MV-4-11 (cell line): ENCODE measurements at places on chromosomes 3 and 15.

- DNase-seq, result no peak
Measured at GRCh38 chr15:68366314-68366713, 65.6 kb downstream of the ITGA11 start.

DNA sequence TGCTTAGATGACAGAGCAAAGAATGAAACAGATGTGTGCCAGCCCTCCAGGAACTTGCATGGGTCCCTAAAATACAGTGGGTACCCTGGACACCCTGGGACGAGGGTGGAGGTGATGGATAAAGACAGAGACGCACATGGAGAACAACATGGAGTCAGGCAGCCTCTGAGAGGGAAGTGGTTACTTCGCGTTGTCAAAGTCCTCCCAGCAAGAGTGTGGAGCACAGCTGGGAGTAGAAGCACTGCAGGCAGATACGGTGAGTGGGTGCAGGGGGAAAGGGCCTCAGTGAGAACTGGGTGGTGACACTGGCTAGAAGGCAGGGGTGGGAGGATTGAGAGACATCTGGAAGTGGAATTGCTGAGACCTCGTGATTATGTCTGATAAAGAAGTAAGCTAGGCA, 70.8 kb upstream of the PRR20G start:
- no peak for DNase-seq

DNA sequence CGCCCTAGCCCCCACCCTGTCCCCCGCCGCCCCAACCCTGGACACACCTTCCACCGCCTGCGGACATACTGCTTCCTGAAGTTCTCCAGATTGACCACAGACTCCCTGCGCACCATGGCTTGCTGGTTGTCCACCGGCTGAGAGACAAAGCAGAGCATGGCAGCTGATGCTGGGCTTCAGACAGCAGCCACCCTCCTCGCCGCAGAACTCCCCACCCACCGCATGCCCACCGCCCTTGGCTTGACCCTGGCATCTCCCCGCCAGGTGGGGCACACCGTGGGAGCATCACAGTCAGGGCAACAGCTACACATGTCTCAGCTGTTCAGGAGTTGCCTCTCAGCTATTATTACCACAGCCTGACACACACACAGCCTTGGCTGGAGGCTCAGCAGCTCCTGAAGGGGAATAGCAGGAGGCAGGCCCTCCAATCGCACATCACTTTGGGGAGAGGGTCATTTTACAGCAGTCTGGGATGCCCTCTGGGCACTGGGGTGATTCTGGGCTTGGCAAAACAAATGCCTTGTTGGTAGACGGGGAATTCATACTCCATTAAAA, 78.4 kb upstream of the HERC1 start:
- DNase-seq, result no peak

- no peak for DNase-seq
Measured at GRCh38 chr15:66833371-66833770, 131.3 kb downstream of the SMAD6 start.

DNA sequence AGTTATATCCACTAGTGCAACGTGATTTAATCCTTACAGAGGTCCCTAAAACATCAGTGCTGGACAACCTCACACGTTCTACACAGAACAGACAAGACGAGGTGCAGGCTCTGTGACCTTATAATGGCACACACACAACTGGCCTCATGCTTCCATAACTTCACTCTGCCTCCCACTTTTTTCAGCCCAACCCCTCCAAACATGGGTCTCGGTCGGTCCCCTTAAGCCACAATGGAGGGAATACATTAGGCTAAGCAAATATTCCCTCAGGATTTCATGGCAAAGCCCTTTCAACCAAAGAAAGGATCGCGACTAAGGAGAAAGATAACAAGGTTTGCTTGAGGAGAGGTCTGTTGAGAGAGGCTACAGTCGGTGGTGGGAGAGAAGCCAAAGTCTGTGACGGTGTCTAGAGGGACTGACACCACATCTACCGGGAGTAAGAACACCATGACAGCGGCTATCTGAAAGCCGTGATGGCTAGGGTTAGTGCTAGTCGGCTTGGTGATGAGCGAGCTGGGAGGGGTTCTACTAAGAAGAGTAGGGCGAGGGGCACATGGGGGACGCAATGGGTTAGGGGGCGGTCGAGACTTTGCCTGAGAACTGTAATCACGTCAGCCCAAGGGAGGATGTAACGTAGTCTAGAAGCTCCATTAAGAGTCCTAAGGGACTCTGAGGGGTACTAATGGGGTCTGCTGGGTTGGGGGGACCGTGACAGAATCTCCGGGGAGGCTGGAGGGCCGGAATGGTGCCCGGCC, 1.0 kb downstream of the MYO9A start:
- no peak for DNase-seq

DNA sequence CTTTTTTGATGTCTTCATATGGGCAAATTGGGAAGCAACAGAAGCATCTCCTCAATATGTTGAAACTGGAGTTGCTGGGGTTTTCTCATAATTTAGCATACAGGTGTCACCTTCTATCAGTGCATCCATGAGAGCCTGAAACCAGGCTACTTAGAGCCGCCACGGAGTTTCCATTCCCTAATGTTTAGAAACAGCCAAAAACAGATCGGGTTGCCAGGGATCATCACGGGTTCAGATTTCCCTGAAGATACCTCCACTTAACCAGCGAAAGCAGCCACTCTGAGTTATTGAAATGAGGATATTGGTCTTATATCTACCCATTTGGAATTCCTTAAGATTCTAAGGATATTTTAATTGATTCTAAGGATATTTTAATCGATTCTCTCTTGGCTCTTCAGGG, 14.5 kb downstream of the TERB2 start:
- DNase-seq, result no peak

DNA sequence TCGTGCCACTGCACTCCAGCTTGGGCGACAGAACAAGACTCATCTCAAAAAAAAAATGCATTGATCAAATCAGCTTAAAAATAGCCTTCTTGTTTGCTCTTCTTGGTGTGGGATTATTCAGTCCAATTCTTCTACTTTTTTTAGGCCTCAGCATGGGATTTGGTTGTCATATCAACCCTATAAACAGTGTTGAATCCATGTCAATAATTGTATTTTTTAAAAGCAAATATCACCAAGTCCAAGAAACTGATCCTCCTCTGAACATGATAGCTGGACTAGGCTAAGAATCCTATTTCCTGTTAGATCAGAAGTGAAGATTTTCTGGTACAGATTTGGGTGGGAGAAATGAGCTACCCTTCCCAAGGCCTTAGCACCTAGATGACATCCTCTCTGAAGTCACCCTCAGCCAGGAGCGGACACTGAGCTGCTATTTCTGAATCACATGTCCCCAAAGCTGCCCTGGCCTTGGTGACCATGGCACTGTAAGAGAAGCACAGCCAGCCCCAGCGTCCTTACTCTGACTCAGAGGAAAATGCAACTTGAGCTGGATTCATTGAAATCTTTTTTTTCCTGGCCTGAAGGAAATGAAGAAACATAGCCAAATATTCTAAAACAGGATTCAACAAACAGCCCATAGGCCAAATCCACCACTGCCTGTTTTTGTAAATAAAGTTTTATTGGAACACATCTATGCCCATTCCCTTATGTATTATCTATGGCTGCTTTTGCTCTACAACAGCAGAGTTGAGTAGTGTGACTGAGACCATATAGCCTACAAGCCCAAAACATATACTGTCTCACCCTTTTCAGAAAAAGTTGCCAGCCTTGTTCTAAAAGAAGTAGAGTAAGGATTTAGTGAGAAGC, 215.9 kb upstream of the CTDSPL start:
- DNase-seq, result no peak

- no peak for DNase-seq
Measured at GRCh38 chr3:2036076-2036475, 62.6 kb upstream of the CNTN4 start.

- no peak for DNase-seq
Measured at GRCh38 chr3:52978109-52978754, 67.6 kb downstream of the SFMBT1 start.

GRCh38 chr3:51887620-51888019, 12.2 kb upstream of the IQCF5 start:
- DNase-seq, result no peak

- DNase-seq, result no peak
Measured at GRCh38 chr3:16548721-16549120, 35.2 kb upstream of the RFTN1 start.

DNA sequence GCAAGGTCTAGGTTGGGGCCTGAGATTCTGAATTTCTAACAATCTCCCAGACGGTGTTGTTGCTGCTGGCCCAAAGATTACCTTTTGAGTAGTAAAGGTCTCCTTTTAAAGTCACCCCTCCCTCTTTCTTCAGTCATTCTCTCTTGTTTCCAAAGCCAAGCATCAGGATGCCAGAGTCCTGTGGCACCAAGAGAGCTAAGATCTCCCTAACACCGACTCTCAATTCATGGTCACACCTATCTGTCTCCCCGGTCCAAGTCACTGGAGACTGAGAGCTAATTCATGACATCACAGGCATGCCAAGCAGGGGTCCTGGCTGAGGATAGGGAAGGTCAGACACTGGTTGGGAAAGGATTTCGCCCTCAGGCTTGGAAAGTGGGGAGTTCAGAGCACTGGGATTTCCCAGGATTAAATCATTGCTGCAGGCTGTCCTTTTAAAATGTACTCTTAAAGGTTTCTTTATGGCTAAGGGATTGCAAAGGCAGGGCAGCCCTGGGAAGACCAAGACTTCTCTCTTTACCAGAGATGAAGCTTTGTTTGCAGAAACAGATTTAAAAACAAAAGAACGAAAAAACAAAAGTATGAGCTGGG, 7.3 kb downstream of the SHOX2 start:
- DNase-seq, result no peak

- DNase-seq, result no peak
Measured at GRCh38 chr3:242602-243355, 46.2 kb downstream of the CHL1 start.
